Upper lobe of right lung (tissue), 1 donor: ENCODE measurements at places on chromosomes 13 and 19. TPM values are rescaled to one million over a fixed set of nuclear protein-coding genes. Genes with fewer than 3 reads are reported as not detected.

CDC37 gene
- 154 TPM for total RNA-seq

DNA sequence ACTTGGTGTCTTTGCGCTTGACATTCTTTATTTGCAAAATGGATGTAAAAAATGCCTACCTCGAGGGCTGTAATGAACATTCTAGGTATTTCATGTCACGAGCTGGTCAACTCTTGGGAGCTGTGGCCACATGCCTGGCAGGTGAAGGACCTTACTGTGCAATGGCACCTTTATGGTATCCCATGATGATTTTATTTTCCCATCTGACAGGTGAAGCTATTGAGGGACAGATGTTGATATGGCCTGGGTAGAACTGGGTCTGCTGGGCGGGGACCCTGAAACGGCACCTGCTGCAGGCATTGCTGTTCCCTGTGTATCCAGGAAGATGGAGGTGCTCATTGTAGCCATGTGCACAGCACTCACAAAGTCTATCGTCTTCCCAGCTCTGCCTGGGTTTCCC lies 332.2 kb downstream of the TEX29 start:
- DNase-seq = no peak

DNA sequence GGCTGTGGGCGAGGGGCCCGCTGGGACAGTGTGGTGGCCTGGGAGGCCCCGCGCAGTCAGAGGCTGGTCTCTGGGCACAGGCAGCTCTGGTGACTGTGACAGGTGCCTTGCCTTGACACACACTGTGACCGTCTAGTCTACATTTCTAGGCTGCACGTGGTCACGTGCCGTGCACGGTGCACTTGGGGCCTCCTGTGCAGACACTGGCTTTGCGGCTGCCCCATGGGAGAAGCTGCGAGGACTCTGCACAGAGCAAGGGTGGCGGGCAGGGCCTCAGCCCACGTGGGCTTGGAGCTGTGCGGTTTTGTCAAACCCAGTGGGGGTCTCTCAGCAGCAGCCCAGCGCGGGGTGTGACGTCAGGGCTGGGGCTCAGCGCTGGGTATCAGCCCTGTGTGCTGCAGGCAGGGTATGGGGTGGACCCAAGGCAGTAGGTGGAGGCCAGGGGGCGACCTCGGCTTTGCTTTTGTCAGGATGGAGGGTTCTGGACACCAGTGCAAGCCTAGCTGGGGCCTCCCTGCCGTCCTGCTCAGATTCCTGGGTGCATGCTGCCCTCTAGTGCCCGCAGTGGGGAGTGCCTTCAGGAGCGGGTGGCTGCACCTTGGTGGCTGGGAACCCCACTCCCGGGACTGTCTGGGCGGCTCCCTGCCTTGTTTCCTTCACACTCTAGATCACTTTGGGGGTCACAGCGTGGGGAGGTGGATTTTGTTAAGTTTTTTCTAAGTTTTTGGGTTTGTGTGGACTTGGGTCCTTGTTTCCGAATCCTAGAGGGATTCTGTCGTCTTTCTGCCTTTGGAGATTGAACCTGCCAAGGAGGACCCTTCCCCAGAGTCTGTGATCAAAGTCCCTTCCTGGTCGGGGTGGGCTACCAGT lies 62.6 kb downstream of the KDM4B start:
- DNase-seq = peak; percentile 88

IRGC gene
- total RNA-seq = not detected

- no peak for DNase-seq
Observed at GRCh38 chr13:36531746-36532486, 99.6 kb downstream of the CCNA1 start.

- DNase-seq = no peak
Observed at GRCh38 chr13:29957320-29957719, 106.9 kb upstream of the UBL3 start.

TEX30 gene
- 5.8 TPM for total RNA-seq

PRR22 gene
- total RNA-seq = 2.0 TPM

DNA sequence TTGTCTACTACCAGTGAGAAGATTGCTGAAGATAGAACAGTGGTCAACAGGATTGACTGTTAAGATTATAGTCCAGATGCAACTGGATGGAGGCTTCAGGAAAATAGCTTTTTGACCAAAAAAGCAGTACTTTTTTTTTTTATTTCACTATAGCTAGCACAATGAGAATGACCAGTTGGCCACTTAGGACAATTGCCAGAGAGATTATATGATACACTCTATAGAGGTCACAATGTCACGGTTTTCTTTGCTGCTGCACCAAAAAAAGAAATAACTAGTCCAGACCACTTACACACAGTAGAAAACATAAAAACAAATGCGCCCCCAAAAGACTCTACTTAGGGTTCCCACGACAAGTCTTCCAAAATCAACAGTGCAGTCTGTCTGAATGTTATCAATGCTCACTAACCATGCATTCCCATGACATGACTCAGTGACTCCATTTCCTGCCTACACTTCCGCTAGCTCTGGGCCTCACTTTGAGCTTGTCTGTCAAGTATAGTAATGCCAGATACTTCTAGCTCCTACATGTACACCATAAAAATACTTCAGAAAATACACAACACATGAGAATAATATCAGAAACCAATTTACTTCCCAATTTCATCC lies 209.1 kb upstream of the STARD13 start:
- no peak for DNase-seq

DNA sequence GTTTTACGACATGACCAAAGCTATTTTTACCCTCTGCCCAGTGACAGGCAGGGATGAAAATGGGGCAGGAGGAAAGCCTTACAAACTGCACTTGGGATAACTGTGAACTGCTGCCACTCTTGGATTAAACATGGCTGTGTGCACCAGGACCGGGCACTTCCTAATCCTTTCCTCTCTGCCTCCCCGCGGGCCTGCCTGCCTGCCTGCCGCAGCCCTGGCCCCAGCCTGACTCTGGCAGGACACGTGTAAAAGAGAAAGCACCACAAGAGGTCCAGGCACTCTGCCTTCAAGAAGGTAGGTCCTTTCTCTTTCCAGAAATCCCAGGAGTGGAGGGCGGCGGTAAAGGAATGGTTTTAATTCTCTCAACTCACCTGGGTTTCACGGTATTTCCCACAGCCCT lies 4.8 kb downstream of the TSHZ3 start:
- no peak for DNase-seq

DNA sequence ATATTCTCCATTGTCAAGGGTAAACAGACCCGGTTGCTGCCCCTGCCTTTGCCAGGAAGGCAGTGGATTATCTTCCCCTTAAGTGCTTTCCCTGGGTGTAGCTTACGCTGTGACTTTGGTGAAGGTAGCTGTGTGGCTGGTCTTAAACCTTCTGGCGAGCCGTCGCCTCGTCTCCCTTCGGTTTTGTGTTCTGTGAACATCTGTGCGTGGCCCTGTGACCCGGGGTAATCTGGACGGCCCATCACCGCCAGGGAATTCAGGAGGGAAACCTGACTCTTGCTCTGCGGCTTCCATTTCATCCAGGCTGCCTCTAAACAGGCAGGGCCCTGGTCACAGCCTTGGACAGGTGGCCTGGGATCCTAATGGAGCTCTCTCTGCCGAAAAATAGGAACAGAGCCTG lies 78.7 kb downstream of the SHISA2 start:
- no peak for DNase-seq

- DNase-seq = no peak
Observed at GRCh38 chr13:46782066-46782465, 14.9 kb downstream of the ESD start.

- no peak for DNase-seq
Observed at GRCh38 chr13:20270163-20270865, 38.2 kb upstream of the GJB6 start.

DNA sequence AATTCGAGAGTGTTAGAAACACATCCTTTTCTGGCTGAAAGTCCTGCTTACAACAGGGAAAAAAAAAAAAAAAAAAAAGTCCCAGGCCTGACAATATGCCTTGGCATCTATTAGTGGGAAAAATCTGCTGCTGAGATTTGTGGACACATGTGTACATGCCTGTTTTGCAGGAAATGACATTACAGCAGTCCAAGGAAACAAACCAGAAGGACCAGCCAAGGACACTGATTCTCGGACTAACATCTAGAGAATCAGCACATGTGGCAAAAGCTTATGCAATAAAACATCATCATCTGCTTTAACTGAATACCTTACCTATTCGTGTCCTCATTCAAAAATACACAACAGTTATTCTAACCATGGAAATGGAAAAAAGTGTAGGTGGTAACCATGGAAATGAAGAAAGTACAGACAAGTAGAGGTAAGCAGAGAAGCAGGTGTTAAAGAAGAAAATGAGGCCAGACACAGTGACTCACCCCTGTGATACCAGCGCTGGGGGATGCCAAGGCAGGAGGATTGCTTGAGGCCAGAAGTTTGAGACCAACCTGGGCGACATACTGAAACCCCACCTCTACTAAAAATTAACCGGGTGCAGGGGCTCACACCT lies 9.4 kb upstream of the DPY19L3 start:
- no peak for DNase-seq

- peak; percentile 88 for DNase-seq
Observed at GRCh38 chr19:1076951-1077350, 10.0 kb downstream of the ARHGAP45 start.

DNA sequence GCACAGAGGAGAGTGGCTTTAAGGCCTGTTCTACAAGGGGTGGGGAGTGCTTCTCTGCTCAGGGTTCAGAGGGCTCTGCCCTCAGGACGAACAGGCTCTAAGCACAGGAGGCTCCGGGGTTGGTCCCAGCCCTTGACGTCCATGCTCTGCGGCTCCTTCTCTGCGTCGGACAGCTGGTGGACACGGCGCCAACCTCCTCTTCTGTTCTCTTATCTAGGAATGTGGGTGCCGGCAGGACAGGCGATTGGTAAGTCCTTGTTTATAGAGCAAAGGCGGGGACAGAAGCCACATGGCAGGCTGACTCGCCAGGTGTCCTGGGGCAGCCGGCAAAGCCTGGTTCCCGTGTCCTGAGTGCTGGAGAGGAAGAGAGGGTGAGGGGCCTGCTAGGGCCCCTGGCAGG lies 8.4 kb upstream of the RPS15 start:
- DNase-seq = no peak

TLE2 gene
- 58.6 TPM for total RNA-seq

ZNF433 gene
- 5.1 TPM for total RNA-seq

- no peak for DNase-seq
Observed at GRCh38 chr19:56174086-56174485, 1.7 kb upstream of the GALP start.

DNA sequence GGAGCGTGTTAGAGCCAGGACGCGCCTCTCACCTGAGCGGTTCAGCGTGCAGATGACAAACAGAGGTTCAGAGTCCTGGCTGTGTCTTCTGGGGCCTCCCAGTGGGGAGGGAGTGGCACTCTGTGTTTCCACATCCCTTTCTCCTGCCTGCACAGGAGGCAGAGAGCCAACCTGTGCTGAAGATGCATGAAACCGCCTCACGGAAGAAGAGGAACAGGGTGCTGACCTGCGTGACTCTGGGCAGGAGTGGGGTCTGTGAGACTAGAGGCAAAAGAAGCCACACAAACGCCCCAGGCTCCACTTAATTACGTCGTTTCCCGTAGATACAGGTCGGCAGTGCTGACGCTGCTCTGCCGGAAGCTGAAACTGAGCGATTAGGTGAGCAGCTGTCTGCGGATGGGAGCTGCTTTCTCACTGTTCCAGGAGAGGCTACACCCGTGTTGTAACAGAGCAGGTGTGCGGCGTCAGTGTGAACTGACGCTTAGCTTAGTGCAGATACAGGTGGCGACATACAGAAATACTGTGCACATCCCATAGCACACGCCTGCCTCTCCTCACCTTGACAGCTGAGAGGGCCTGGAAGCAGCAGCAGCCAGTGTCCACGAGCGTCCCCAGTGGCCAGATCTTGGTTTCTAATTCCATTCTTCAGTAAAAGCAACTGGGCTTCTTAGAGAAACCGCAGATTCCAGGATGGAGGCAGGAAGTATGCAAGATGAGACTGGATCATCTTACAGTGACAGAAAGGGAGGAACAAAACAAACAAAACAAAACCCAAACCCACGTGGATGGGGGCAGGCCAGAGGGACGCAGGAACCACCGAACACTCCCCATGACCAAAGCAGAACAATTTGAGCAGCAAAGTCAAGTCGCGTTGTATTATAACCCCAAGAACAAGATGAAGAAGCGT lies 37.7 kb upstream of the MCF2L start:
- DNase-seq = no peak

SYMPK gene
- total RNA-seq = 70.6 TPM

DNA sequence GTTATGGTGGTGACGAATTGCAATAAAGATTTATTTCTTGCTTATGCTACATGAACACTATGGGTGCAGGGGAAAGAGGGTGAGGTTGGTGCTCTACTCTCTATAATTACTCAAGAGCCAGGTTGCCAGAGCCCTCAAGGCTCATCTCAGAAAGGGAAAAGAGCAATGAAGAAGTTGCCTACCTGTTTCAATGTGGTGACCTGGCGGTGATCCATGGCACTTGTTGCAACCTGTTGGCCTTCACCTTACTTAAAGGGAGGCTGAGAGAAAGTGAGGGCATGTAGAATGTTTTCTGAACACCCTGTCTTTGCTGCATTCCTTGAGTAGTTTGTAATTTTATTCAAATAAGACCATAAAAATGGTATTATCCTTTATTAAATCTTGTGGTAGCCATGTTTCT lies 394.4 kb downstream of the GPC6 start:
- no peak for DNase-seq

PSG1 gene
- total RNA-seq = not detected

TMEM86B gene
- 4.3 TPM for total RNA-seq

DNA sequence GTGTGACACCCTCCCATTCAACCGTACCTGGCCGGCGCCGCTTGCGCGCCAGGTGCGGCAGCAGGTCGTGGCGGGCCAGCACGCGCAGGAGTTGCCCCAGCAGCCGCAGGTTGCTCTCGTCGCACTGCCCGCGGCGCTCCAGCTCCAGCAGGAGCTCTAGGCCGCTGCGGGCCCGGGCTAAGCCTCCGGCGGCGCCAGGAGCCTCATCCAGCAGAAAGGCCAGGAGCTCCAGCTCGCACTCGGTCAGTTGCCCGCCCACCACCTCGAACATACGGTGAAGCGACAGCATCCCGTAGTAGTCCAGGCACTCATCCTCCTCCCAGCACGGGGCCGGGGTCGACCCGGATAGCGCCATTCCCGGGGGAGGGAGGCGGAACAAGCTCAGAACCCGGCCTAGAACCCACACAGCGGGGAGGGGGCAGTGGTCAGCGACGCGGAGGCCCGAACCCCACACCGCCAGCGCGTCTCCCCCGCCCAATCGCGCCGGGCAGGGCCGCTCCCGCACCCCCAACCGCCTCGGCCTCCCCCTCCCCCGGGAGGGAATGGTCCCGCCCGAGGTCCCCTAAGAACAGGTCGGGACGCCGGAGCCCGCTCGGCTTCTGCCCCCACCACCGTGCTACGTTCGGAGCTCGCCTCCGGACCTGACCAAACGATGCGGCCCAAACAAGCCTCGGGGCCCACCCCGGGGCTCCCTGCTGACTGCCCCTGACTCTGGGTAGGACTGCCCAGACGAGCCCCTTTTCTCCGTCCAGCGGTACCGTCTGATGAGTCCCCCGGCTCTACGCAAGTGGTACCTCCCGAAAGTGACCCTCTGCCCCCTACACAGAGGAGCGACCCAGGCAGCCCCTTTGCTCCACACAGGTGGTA lies 591 bp downstream of the DEDD2 start:
- DNase-seq = peak; percentile 82

- no peak for DNase-seq
Observed at GRCh38 chr13:102395174-102395573, 6.7 kb downstream of the FGF14 start.

ZIM2 gene
- not detected for total RNA-seq

BRD4 gene
- total RNA-seq = 101 TPM

- DNase-seq = no peak
Observed at GRCh38 chr19:53055117-53055516, 10.6 kb downstream of the ERVV-2 start.

SHKBP1 gene
- total RNA-seq = 68.1 TPM

ADGRE2 gene
- 17.0 TPM for total RNA-seq

ABCA7 gene
- total RNA-seq = 51.0 TPM

GRCh38 chr13:110156301-110157049 lies 150.5 kb downstream of the COL4A1 start:
- DNase-seq = no peak

GRCh38 chr13:23715762-23716235 lies 145.6 kb downstream of the TNFRSF19 start:
- DNase-seq = peak; percentile 69
